ENCODE measurements at places on chromosomes 16 and 17.

GRCh38 chr17:81310949-81311550 is 15.9 kb upstream of the SLC38A10 start:
- no peak for DNase-seq

GRCh38 chr17:27269201-27269600 is 24.7 kb upstream of the WSB1 start:
- no peak for DNase-seq

- no peak for DNase-seq
These were observed 6.7 kb upstream of the PRPSAP2 start for GRCh38 chr17:18851201-18851600.

DNA sequence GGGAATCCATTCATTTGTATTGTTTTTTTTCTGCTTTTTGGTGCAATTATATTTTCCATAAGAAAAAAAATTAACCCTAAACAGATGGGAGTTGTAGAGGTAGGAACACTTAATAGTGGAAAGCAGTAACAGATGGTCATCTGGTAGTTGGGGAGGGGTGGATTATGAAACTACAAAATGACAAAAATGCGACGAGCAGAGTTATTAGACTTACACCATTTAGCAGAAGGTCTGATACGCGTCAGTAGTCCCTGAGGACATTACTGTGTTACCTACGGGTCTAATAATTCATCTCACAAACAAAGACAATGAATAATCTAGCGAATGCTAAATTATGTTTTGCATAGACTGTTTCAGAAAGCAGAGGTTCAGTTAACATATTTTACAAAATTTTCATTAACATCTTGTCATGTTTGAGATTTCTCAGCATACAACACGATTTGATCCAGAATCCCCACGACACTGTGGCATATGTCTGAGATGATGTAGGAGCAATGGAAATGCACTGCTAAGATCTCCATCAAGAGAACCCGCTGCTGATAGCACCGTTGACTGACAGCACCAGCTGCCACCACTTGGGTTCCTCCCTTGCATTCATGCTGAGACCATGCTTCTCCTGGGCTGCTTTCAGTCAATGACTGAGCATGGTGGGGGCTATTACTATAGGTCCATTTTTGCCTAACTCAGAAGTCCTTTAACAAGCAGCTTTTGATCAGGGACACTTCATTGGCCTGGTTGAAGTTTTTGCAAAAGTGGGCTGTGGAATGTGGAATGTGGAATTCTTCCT is 182.2 kb upstream of the CPHXL start:
- DNase-seq: no peak

GRCh38 chr17:13244513-13244912 is 226.7 kb upstream of the ELAC2 start:
- no peak for DNase-seq

DNA sequence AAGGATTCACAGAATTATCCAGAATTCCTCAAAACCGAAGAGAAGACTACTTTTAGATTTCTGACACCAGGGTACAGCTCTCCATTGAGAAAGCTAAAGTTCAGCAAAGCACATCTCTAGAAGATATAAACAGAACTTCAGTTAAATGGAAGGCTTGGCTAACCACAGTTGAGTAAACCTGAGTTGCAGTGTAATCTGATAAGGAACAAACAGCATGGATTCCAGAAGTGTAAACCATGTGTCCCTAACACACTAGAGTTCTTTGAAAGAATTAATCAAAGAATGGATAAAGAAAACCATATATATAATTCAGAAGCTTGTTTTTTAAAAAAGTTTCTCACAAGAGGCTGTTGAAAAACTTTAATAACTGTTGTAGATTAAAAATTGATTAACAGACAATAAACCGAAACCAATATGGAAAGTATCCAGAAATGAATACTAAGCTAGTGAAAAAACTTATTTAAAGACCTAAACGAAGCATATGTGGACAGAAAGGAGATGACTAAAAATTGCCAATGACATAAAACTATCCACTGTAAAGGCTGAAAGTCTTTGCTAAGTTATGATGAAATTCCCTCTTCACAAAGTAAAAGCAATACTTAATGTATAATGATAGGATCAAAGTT is 4.3 kb downstream of the RNF43 start:
- DNase-seq: no peak

GRCh38 chr17:63116228-63116627 is 150.2 kb downstream of the TANC2 start:
- DNase-seq: no peak

GRCh38 chr17:13008461-13008860 is 9.4 kb downstream of the ELAC2 start:
- no peak for DNase-seq

DNA sequence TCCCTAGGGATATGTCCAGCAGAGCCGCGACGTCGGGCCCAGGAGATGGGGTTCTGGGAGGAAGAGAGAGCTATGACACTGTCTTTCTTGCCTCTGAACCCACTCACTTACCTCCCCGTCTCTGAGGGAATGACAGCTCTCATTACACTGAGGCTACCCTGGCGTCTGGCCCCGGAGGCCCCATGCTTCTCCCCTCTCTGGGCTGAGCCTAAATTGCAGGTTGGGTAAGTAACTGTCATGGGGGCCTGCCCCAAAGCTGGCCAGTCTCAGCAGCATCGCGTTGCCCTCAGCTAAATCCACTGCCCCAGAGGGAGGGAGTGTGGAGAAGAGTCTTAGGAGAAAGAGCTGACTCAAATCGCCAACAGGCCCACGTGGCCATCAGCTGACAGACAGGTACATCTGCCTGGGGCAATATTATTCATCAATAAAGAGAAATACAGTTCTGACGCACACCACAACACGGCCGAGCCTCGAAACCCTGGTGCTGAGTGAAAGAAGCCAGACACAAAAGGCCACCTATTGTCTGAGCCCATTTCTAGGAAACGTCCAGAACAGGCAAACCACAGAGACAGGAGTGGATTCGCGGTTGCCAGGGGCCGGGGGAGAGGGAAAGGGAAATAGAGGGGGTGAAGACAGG is 156.4 kb downstream of the C16orf95 start:
- no peak for DNase-seq

DNA sequence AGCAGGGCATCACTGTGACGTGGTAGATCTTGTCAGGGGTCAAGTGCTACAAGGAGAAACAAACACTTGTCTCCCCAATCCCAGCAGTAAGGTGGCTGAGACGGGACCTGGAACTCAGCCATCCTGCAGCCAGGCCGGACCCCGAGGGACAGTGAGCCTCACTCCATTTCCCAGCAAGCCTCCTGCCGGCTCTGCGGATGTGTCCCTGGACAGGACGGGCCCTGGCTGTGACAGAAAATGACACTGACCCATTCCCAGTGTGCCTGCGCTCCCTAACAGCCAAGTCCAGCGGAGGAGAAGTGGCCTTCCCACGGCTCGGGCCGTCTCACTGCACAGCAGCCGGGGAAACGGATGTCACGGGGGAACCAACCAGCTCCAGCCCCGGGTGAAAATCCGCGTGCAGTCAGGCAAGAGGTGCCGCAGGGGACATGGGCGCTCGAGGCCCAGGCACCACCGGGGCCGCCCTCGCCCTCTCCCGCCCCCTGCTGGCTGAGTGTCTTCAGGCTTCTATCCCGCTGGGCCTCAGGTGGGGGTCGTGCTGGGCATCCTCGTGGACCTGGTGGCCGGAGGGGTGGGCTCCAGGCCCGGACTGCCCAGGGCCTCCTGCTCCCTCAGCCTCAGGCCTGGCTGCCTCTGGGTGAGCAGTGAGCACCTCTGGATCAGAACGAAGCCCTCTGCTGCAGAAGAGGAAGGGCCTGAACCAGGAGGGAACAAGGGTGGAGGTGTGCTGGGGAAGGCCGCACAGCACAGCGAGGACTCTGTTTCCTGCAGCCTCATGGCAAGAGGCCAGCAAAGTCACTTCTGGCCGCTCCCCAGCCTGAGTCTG is 6.7 kb downstream of the HAGHL start:
- no peak for DNase-seq

GRCh38 chr17:27264068-27264812 is 29.7 kb upstream of the WSB1 start:
- peak; percentile 59 for DNase-seq

DNA sequence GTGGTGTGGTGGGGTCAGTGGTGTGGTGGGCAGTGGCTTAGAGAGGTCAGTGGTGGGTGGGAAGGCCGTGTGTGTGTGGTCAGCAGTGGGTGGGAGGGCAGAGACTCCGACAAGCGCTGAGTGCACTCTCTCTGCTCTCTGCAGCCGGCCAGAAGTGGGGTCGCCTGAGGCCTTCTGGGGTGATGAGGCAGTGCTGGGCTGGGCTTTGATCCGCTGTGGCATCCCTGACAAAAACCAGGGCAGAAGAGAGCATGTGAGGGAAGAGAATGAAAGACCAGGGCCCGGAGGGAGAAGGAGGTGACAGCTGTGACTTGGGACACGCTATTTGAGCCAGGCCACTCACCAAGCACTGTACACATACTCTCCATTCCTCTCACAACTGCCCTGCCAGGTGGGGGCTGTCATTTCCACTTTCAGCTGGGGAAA is 50.8 kb downstream of the NKD1 start:
- DNase-seq: no peak

GRCh38 chr17:29215174-29215573 is 31.5 kb upstream of the CRYBA1 start:
- DNase-seq: no peak

- peak; percentile 44 for DNase-seq
These were observed 873 bp downstream of the SETD1A start for GRCh38 chr16:30958175-30959079.

GRCh38 chr17:382644-383533 is 30.3 kb upstream of the RPH3AL start:
- DNase-seq: no peak

DNA sequence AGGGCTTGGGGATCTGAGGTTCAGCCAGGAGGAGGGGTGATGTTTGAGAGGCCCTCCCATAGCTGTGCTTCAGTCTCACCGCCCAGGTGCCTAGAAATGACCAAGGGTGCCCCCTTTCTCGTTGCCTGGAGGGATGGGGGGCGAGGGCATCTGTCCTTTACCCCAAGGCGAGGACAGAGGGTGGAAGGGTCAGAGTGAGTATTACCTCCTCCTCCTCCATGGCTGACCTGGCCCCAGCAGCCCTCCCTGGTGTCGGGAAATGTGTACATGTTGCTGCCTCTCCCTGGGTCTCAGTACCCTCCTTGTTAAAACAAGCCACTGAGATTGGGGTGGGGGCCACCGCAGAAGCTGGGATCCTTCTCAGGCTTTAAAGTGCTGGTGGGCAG is 2.4 kb downstream of the NECAB2 start:
- DNase-seq: no peak

DNA sequence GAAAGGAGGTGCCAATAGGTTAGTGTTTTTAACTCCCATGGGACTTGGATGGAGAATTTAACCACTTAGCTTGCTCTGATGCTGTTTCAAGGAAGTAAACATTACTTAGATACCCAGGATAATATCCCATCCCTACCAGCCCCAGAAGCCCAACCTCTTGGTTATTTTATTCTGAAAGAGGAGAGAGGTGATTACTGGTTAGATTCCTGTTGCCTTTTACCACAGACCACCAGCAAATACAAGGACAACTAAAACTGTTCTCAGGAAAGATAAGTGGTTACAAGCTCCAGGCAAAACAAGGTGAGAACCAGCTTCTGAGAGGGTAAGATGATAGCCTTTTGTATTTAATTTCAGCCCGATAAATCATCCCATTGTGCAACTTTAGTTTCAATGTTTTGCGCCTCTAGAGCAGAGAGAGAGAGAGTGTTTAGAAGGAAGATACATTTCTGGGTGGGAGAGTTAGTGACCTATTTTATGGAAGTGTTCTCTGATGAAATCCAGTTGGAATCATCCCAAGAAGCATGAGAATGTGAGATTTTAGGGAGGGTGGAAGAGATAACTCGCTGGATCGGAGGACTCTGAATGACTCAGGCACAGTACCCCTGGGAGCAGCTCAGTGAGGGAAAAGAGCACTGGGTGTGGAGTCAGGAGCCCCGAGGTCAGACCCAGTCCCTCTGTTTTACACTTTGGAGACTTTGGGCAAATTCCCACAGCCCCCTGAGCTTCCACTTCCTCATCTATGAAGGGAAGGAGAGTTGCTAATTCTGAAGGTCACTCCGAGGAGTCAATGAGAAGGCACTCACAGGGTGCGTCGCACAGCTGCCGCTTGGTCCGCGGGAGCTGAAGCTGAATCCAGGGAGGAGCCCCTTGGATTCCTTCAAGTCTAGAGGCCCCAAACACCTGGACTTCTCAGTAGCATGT is 12.1 kb downstream of the GLP2R start:
- DNase-seq: no peak

- DNase-seq: peak; percentile 37
These were observed 1.1 kb downstream of the CHTF8 start for GRCh38 chr16:69131167-69131838.

DNA sequence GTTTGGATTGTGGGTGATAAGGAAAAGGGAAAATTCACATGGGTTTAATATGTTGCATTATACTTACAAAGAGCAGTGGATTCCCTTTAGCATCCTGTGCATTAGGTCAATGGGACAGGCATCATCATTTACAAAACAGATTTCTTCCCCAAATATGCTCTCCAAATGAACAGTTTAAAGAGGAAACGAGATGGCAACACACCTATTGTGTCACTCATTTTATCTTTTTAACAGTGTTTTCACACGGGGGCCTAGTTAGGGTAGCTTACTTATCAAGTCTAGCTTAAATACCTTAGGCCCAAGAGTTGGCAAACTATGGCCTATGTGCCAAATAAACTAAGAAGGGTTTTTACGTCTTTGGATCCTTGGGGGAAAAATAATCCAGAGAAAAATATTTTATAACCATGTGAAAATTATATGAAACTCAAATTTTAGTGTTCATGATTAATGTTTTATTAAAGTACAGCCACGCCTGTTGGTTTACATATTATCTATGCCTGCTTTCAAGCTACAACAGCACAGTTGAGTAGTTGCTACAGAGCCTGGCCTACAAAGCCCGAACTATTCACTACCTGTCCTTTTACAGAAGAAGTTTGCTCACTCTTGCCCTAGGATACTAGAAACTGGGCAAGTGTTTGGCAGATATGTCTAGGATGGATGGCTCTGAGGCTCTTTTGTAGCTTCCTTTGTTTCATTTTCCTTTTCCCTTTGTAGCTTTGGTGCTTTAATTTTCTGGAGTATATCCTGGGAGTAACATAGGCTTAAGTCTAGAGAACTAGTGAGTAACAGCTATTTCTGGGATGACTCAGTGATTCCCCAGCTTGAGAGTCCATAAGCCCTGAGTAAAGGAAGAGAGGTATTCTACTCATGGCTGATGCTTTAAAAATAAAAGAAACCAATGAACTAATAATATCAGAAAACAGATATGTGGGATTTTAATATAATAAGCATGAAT is 12.4 kb downstream of the NUP93 start:
- DNase-seq: no peak

DNA sequence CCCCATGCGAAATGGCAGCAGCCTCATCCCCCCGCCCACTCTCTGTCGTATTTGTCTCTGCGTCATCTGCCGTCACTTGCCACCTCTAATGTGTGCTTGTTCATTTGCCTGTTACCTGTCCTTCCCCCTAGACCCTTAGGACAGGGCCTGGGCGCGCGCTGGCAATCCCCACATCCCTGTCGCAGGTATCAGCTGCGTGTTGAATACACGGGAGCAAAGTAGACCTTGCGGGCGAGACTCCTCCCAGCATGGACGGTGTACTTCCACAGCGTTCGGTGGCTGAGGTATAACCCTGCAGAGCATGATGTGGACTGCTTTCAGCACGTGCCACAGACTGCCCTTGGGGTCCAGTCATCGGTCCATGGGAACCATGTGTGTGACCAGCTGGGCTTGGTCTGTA is 170.1 kb upstream of the CHMP6 start:
- no peak for DNase-seq

GRCh38 chr17:19991252-19991885 is 13.7 kb upstream of the AKAP10 start:
- DNase-seq: no peak
